Activated T-cell treated with anti-CD3 and anti-CD28 coated beads, Interleukin-2, amount 50 U/mL, for 24 hours (primary cell): ENCODE measurements at places on chromosomes 1 and 21.

- DNase-seq = no peak
- no peaks in the 10 kb centered on the region for H3K27me3 ChIP-seq
- H3K27ac ChIP-seq = no peak overlapping the region
- H3K4me3 ChIP-seq = no peak overlapping the region
- H3K4me1 ChIP-seq = no peaks in the 10 kb centered on the region
- H3K36me3 ChIP-seq = no peaks in the 10 kb centered on the region
Observed at GRCh38 chr1:2345297-2346075, 45.9 kb downstream of the MORN1 start.

DNA sequence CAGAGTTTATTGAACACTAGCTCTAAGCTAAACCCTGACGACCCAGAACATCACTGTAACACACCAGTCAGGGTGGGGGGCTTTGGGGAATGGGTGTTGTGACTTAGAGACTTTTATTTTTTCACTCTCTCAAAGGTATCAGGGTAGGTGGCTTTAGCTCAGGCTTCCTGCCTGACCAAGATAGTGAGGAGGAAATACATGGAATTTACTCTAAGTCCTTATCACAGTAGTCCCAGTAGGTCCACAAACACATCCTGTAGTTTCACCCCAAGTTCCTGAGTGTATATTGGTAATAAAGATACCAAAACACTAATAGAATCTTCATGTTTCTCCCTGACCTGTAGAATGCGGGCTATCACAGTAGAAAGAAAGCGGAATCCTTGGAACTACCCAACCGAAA is 15.1 kb downstream of the GJA5 start:
- no peak overlapping the region for H3K4me3 ChIP-seq
- no peaks in the 10 kb centered on the region for H3K4me1 ChIP-seq
- no peak for DNase-seq

- peak overlapping the region; percentile 80 for H3K27ac ChIP-seq
- no peaks in the 10 kb centered on the region for H3K27me3 ChIP-seq
- H3K4me1 ChIP-seq = peaks cover 42% of the 10 kb centered on the region
- H3K4me3 ChIP-seq = peak overlapping the region; percentile 78
- DNase-seq = peak; percentile 44
Observed at GRCh38 chr1:10210841-10211804, 753 bp downstream of the KIF1B start.

DNA sequence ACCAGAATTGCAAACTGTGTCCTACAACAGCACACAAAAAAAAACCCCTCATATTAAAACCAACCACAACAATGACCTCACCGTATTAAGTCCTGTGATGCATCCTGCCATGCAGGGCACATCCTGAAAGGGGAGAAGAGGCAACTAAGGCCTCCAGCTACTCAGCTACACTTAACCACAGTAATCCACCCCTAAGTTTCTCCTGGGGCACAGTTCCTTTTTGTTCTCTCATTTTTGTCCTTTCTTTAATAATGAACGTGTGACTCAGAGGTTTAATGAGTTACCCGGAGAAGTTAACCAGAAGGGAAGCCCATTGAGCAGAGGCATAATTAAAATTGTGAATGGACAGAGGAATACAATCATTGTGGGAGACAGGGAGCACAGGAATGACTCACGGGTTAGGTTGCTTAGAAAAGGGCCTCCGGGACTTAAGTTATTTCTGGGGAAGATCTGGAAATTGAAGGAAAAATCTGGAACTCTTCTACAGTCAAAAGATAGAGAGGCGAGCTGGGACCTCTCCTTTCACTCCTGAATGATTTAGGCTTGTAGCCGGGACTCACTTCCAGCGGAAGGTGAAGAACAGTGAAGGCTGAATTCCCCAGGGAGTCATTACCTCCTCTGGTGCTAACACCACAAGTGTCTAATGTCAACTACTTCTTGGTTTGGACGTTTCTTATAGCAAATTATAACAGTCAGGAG is 36.9 kb upstream of the HIVEP3 start:
- DNase-seq = no peak
- H3K27ac ChIP-seq = peak overlapping the region; percentile 1
- peaks cover 11% of the 10 kb centered on the region for H3K36me3 ChIP-seq

DNA sequence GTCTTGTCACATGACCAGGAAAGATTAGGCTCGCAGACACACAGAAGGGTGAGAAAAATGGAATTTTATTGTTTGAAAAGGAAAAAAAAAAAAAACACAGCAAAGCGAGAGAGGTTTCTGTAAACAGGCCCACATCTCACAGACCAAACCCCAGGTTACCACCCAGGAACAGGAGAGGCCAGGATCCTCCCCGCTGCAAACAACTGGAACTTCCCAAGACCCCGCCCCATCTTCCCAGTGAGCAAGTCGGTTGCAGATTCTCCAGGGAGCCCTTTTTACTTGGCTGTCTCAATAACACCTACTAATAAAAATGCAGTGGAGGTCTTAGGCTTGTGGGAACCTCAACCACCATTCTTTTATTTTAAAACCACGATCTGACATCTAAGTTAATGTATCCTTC is 84.7 kb upstream of the ETS2 start:
- no peak for DNase-seq
- H3K4me1 ChIP-seq = no peaks in the 10 kb centered on the region
- no peaks in the 10 kb centered on the region for H3K36me3 ChIP-seq
- H3K27ac ChIP-seq = no peak overlapping the region
- peaks cover 6% of the 10 kb centered on the region for H3K27me3 ChIP-seq

GRCh38 chr1:11661103-11661502 is 2.9 kb upstream of the FBXO6 start:
- peaks cover 51% of the 10 kb centered on the region for H3K36me3 ChIP-seq
- no peak for DNase-seq
- H3K4me1 ChIP-seq = peaks cover 1% of the 10 kb centered on the region
- no peak overlapping the region for H3K4me3 ChIP-seq
- no peaks in the 10 kb centered on the region for H3K27me3 ChIP-seq

GRCh38 chr1:25555753-25556092 is 12.3 kb downstream of the LDLRAP1 start:
- peaks cover 97% of the 10 kb centered on the region for H3K4me1 ChIP-seq
- H3K27ac ChIP-seq = peak overlapping the region; percentile 78
- no peak for DNase-seq
- H3K36me3 ChIP-seq = peaks cover 42% of the 10 kb centered on the region
- H3K4me3 ChIP-seq = no peak overlapping the region

DNA sequence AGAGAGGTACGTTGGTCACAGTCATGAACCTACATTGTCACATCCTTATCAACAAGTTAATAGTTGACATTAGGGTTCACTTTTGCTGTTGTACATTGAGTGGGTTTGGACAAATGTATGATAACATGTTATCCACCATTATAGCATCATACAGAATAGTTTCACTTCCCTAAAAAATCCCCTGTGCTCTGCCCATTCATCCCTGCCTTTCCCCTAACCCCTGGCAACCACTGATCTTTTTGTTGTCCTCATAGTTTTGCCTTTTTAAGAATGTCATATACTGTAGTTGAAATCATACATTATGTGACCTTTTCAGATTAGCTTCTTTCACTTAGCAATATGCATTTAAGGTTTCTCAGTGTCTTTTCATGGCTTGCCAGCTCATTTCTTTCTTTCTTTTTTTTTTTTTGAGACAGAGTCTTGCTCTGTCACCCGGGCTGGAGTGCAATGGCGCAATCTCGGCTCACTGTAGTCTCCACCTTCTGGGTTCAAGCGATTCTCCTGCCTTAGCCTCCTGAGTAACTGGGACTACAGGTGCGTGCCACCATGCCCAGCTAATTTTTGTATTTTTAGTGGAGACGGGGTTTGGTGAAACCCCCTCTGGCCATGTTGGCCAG is 50.6 kb downstream of the UCK2 start:
- peaks cover 37% of the 10 kb centered on the region for H3K36me3 ChIP-seq
- H3K4me1 ChIP-seq = peaks cover 52% of the 10 kb centered on the region
- DNase-seq = no peak

DNA sequence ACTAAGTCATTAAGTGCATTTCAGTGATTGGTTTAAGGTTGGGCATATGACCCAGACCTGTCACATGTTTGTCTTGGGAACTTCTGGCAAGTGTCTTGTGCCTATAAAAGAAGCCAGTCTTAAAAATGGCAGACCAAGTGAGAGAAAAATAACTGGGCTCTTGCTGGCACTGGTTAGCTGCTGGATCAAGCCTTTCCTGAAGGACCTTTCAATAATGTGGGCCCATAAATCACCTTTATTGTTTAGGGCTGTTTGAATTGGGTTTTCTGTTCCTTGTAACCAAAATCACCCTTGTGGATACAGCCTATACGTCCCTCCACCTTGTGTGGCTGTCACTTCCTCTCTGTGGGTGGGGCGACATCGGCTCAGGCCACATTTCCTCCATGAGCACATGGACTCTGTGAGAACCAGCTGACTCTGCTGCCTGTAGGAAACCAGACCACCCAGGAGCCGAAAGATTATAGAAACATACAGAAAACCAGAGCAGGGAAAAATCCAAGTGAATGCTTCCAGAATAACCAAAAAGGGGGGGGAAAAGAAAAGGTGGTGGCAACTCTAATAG is 25.6 kb upstream of the WNT4 start:
- DNase-seq = no peak
- H3K4me3 ChIP-seq = no peak overlapping the region
- no peak overlapping the region for H3K27ac ChIP-seq
- peaks cover 5% of the 10 kb centered on the region for H3K4me1 ChIP-seq

GRCh38 chr1:87219626-87220025 is 109.1 kb upstream of the LMO4 start:
- peaks cover 2% of the 10 kb centered on the region for H3K4me1 ChIP-seq
- no peaks in the 10 kb centered on the region for H3K36me3 ChIP-seq
- H3K27me3 ChIP-seq = no peaks in the 10 kb centered on the region
